ENCODE measurements at places on chromosomes 16 and 17.

DNA sequence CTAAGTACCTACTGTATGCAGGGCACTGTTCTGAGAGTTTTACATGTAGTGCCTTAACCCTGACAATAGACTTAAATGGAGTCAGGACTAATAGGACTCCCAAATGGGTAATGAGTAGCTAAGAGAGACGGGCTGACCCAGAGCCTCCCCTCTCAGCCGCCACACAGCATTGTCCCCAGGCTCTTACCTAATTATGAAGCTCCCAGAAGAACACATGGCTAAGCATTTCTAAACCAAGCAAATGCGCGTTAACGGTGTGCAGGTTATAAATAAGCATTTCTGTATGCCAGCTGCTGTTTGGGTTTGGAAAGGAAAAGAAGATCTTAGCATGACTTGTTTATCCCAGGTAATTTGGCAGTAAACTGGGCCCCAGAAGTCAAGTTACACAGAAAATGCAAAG, 14.3 kb downstream of the KATNIP start:
- no peak for DNase-seq

- no peak for DNase-seq
Observed at GRCh38 chr16:69381231-69381630, 4.6 kb downstream of the TERF2 start.

DNA sequence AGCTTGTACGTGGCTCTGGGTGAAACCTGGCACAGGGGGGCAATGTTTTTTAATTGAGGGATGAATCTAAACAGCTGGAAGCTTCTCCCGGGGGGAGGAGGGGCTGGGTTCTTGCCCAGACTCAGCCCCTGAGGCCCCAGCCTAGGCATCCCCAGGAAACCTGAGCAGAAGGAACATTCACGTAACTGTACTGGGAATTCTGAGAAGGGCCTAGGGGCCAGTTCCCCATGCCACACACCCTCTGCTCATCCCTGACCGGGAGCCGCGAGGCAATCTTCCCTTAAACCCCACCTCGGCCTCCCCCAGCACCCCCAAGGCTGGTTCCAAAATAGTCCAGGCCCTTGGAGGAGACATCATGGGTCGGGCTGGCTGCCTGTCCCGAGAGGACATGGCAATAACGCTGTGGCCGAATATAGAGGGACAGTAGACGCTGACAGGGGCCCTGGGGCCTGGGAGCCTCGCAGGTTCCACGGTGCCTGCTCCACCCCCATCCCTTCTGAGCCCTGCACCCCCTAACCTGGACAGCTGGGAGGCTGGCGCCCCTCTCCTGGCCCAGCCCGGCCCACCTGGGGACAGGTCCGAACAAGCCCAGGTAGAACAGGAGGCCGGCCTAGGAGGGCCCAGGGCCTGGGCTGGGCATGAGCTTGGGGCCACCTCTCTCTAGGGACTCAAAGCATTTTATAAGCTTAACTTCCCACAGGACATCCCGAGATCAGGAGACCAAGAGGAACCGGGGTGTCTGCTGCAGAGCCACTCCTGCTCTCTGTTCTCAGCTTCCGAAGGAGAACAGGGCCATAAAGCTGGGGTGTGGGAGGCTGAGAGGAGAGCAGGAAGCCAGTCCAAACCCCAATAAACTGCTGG, 83.2 kb upstream of the TOB1 start:
- no peak for DNase-seq

- no peak for DNase-seq
Observed at GRCh38 chr17:14409292-14409691, 108.4 kb downstream of the HS3ST3B1 start.

DNA sequence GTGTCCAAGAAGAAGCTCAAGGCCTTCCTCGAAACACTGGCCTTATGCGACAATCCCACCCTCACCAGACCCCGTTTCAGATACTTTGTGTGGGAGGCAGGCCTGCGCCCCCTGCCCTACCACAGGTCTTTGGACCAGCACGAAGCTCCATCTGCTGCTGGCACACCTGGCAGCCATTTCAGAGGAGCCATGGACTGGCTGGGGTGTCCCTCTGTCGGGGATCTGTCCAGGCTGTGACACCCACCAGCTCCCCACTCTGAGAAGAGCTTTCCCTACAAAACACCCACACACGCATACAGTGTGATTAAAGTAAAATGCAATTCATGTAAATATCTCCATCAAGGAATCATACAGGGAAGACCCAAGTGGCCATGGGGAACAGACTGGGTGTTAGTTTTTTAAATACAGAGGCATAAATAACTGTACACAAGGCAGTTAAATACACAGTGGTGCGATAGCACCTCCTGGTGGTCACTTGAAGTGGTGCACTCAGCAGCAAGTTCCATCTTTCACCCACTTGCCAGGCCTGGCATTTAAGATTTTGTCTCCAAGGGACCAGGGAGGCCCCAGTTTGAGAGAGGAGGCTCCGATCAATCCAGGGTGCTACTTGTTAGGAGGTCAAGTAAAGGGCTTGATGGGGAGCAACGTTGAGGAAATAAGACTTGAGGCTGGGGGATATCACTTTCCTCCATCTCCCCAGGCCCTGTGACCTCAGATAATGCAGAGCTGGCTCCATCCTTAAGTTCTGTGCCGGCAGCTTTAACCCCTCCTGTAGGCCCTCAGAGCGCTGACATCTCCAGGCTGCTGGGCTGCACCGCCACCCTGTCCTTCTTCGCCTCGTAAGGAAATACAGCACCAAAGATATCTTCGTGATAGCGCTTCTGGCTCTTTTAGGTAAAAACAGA, 43.6 kb downstream of the NOS2 start:
- DNase-seq: peak; percentile 21

DNA sequence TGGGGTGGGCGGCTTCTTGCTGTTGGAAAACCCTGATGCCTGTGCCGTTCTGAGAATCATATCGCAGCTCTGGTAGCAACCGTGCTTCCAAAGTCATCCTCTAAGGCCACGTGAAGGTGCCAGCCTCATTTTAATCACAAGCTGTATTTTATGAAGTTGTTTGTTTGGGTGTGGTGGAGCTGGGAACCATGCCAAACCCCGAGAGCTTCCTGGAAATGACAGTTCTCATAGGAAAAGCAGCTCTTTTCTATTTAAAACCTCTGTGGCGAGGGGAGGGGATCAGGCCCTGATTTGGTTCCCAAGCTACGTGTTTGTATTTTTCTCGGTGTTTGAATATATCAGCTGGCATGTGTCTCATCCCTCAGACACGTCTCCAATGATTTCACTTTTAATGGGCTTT, 21.7 kb downstream of the KNOP1 start:
- DNase-seq: peak; percentile 37

- no peak for DNase-seq
Observed at GRCh38 chr16:27950206-27950887, 113.2 kb downstream of the GSG1L start.

- DNase-seq: no peak
Observed at GRCh38 chr17:4858882-4859260, 25.7 kb downstream of the MINK1 start.

- no peak for DNase-seq
Observed at GRCh38 chr16:4663777-4664465, 29.4 kb upstream of the NUDT16L1 start.

DNA sequence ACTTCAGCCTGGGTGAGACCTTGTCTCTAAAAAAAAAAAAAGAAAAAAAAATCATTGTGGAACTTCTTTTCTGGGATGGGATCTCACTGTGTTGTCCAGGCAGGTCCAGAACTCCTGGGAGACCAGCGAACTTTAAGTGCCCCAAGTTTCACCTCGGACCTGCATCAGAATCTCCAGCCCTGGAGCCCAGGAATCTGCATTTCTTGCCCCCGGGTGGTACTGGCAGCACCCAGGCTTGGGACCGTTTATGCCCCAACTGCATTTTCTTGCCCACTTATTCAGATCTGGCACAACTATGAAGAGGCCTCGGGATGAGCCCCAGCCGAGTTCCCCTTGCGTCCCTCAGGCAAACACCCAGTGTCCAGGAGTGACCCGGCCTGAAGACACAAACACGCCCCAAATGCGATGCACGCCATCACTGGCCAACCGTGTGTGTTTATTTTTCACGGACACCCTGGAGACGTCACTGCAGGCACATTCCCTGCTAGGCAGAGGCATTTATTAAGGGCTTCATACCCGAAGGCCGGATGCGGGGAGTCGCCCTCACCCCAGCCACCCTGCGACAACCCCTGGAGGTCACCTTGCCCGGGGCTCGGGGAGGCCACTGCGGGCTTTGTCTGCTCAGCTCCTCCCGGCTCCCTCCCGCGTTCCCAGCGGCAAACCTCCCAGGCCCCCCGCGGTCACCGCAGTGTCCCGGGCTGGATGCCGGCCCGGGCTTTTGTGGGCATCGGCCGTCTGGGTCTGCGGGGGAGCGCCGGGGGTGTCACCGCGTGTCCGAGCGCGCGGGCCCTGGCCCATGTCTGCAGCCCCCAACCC, 684 bp upstream of the SPIRE2 start:
- no peak for DNase-seq

- DNase-seq: no peak
Observed at GRCh38 chr16:706189-707061, 824 bp upstream of the FBXL16 start.

DNA sequence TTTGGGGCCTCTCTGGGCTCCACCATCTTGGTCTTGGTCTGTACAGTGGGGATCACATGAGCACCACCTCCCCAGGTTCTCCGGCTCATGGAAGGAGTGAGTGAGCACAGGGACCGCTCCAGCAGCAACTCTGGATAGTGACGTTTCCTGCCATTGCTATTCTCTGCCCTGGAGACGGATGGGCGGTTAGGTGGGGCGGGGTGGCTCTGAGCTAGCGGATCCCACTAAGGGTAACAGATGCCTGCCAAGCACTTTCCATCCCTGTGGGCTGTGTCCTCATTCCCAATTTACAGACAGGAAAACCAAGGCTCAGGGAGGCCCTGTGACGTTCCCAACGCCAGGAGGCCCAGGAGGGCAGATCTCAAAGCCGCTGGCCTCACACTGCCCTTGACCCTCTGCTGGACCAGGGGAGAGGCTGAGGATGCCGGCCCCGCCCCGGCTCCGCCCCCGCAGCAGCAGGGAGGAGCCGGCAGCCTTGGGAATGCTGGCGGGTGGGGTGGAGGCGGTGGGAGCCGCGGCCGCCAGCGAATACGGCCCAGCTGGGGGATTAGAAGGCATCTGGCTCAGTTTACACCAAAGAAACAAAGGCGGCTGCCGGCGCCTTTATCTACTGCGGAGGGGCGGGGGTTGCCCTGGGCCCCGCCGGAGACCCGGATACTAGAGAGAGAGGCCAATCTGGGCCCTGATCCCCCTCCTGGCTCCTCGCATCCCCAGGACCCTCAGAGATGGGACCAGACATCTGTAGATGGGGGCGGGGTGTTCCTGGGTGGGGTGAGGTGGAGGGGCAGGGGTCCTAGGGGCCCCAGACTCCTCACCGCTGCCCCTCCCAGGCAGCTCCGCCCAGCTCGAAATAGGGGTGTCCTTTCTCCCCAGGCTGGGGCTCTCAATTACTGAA, 122.3 kb upstream of the CIBAR2 start:
- DNase-seq: no peak

DNA sequence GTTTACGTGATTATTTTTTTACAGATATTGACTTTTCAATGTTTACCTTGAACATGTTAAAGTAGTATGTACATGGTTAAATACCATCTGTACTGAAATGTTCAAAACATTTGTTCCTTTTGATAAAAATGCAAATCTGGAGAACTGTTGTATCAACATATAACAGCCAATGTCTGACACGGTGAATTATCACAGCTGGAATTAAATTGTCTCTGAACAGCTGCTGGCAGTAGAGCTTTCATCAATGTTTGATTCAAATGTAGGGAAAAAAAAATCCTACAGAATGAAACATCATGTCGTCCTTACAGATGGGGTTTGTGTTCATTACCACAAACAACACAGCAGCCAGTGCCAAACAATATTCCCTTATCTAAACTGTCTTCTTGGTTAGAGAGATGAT, 79.9 kb downstream of the TOX3 start:
- no peak for DNase-seq

DNA sequence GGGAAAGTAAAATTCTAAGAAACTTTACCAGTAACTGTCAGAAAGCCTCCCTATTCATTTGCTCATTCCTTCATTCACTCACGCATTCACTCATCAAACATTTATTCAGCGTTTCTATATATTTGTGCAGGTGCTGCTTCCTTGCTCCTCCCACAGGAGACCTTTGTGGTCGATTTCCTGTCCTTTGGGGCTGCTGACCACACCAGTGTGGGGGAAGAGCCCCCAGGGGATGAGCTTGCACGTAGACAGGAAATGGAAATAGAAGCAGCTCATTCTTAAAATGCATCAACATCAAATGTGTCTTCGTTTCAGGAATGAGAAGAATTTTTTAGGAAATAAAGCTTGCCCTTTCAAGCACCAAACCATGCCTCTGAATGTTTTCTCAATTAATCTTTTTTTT, 9.6 kb downstream of the PIK3R6 start:
- DNase-seq: no peak

- no peak for DNase-seq
Observed at GRCh38 chr17:43416998-43417890, 18.5 kb downstream of the ARL4D start.

GRCh38 chr17:12078791-12079190, 58.1 kb downstream of the MAP2K4 start:
- DNase-seq: no peak

GRCh38 chr17:66308856-66309255, 6.4 kb downstream of the PRKCA start:
- DNase-seq: no peak

GRCh38 chr16:1560866-1561265, 27.4 kb downstream of the TMEM204 start:
- no peak for DNase-seq

GRCh38 chr16:2213817-2214718, 572 bp downstream of the PGP start:
- DNase-seq: no peak

DNA sequence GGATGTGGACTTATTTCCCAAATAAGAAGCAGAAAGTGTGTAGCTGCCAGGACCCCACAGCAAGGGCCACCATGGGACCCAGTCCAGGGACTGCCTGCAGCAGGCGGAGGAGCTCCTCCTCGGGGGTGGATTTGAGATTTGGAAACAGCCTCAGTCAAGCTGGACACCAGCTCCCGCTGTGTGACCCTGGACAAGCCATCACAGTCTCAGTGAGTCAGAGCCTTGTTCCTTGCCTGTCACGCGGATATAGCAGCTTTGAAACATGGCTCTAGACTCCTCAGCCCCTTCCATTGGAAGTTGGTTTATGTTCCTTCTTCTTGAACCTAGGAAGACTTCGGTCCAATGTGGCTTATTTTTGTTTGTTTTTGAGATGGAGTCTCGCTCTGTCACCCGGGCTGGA, 12.5 kb upstream of the DPEP1 start:
- DNase-seq: no peak

- DNase-seq: no peak
Observed at GRCh38 chr17:59406808-59407381, 75.4 kb downstream of the YPEL2 start.

- DNase-seq: no peak
Observed at GRCh38 chr16:66660422-66661209, 35.9 kb downstream of the CMTM4 start.

GRCh38 chr17:44083250-44083849, 12.8 kb downstream of the G6PC3 start:
- no peak for DNase-seq

DNA sequence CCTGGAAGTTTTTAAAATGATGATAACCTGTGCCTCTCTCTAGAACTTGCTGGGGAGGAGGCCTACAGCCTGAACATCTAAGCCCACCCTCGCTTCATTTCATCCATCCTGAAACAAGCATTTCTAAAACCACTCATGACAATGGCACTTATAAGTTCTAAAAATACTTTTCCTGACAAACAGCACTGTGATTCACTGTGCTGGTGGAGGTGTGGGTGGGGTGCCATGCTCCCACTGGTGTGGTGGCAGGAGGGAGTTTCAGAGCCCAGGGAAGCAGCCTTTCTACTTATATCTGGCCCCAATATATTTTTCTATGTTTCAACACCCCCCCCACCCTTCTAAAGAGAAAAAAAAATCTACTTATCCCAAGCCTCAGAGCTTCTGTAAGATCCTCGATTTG, 52.6 kb downstream of the RAB11FIP4 start:
- no peak for DNase-seq
